ENCODE measurements at places on chromosomes 4 and X.
A peak's percentile ranks its signal among the peaks of the same experiment; 100 is the strongest.

GRCh38 chr4:87932718-87933141 lies 42.8 kb upstream of the SPP1 start:
- DNase-seq: no peak

GRCh38 chr4:66949419-66949818 lies 595.9 kb downstream of the CENPC start:
- no peak for DNase-seq

DNA sequence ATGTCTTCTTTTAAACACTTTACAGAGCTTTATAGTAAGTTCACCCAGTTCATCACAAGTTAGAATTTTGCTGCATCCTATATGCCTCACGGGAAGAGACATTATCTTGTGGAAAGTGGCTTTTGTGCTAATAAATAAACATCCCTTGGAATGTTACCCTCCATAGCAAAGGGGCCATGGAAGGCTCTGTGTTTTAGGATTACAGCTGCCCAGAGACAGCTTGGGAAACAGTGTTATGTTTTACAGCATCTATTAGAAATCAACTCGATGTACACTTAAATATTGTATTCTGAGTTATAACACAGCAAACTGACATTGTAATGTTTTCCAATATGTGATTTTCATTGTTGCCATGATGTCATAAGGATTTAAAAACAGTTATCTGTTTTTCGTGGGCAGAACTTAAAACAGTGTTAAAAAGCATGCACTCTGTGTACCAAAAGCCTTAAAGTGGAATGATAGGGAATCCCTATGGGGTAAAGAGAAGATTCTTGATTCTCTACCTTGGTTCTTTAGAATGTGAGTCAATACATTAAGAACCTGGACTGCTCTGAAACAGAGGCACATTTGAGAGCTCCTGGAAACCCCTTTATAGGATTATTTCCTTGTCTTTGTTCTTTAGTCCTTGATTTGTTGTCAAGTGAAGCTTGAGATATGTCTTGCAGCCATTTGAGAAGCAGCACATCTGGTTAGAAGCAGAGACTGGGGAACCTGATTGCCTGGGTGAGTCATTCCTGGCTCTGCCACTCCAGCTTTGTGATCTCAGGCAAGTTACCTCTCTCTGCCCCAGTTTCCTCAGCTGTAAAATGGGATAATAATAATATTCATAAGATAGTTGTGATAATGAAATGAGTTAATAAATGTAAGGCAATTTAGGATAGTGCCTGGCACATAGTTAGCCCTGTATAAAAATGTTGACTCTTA lies 41.6 kb downstream of the ARHGAP10 start:
- DNase-seq: no peak

DNA sequence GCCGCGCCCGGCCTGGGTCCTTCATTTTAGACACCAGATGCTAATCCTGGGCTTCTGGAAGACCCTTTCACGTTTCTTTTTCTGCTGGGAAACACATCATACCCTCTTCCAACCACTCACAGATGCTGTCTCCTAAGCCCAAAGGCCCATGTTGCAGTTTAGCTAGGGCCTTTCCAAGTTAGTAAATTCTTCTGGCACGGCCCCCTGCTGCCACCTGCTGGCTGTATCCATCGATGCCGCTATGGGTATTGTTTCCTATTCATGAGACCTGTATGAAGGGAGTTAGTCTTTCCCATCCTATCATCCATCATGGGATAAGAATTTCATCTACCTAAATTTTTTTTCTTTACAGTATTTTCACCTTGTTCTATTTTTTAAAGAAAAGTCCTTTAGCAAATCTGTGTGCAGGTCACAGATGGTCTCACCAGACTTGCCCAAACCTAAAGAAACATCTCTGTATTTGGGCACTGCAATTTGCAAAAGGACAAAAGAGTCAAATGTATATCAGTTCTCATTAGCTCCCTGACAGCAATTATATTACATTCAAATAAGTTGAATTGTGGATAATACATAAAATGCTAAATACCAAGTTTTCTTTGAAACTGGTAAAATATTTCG lies 37.8 kb upstream of the SLC9A7 start:
- DNase-seq: peak; percentile 50

- no peak for DNase-seq
Measured at GRCh38 chr4:3417448-3417847, 24.3 kb upstream of the HGFAC start.

DNA sequence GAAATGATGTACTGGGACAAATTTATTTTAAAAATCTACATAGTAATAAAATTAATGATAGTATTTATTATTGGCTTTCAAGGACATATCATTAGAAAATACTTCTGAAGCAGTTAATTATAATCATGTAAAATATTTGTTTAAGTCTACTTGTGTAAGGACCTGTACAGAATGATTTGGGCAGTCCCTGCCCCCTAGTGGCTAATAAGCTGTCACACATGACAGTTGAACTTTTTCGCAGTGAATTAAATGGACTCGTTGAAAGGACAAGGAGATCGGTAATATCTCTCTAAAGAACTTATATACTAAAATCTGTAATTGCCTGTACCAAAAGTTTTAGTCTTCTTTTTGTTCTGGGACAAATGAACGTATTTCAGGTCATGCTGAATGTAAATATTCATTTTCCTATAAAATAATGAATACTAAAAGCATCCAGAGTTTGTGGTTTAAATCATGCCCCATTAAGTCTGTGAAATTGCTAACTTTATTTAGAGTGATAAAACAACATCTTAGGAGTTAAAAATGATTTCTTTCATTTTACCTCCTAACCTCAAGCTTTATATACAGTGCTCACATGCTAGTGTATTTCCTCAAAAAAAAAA lies 13.6 kb downstream of the EXOC1 start:
- DNase-seq: no peak

DNA sequence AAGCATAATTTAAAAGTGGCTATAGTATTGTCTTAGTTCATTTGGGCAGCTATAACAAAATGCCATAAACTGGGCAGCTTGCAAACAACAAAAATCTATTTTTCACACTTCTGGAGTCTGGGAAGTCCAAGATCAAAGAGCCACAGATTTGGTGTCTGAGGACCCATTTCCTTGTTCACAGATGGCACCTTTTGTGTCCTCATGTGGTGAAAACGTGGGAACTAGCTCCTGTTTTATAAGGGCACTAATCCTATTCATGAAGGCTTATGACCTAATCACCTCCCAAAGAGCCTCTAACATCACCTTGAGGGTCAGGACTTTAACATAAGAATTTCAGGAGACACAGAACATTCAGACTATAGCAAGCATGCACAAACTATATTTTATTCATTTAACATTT lies 126.5 kb upstream of the WDFY3 start:
- no peak for DNase-seq

GRCh38 chr4:28167411-28167810 lies 1306.8 kb downstream of the STIM2 start:
- no peak for DNase-seq

DNA sequence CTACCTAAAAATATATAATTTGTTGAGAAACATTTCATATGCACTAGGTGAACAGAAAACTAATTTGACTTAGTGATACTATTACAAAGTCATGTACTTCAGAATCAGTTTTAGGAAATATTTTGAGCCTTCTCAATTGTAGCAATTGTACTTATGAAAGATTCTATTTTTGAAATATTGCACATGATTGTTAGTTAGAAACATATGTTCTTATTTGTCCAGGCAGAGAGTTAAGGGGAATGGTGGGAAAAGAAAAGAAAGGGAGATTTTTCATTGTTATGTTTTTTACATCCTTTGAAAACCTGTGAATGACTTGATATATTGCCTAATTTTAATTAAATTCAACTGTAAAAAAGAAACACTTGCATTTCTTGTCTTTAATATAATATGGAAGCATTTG lies 66.0 kb downstream of the GLRB start:
- no peak for DNase-seq

DNA sequence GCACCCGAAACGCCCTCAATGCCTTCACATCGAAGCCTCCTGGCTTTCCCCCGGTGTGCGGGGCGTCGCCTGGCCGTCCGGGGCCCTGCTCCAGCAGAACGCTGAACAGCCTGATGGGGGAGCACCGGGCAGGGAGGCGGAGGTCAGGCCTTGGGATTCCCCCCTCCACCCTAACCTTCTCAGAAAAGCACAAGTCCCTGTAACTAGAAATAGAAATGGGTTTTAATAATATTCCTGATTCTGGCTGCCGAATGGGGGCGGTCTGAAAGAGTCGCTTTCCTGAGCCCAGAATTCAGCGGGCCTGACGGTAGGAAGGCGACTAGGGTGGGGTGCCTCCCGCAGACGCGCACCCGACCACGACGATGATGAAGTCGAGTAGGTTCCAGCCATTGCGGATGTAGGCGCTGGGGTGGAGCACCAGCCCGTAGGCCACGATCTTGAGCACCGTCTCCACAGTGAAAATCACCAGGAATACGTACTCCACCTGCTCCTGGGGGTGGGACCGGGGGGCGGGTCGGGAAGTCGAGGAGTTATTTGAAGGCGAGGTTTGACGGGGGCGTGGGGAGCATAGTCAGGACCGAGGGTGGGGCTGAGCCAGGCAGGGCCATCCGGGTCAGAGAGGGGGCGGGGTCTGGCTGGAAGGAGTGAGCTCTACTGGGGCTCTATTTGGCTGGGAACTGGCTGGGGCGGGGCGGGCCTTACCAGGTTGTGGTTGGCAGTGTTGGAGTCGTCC lies 2.5 kb downstream of the CACNA1F start:
- DNase-seq: peak; percentile 74

- no peak for DNase-seq
Measured at GRCh38 chr4:126658411-126658810, 974.3 kb upstream of the INTU start.

DNA sequence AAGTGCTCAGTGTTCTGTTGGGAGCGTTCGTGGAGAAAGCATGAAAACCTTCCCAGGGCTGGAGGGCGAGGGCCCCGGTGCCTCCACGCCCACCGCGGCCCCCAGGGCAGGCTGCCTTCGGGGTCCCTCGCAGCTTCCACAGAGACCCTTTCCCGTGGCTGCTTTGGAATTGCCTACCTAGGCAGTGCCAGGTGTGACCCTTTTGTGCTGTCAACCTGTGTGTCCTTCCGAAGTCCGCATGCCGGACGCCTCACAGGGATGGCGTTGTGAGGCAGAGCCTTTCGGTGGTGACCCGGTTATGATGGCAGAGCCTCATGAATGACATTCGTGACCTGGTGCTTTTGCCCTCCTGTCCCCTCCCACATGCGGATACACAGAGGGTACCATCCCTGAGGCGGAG lies 17.4 kb downstream of the TMEM175 start:
- no peak for DNase-seq

GRCh38 chr4:59341506-59341905 lies 1858.6 kb upstream of the ADGRL3 start:
- no peak for DNase-seq

- DNase-seq: no peak
Measured at GRCh38 chr4:25405453-25405852, 28.4 kb downstream of the ANAPC4 start.

GRCh38 chrX:113124693-113125092 lies 284.1 kb upstream of the AMOT start:
- no peak for DNase-seq

- DNase-seq: no peak
Measured at GRCh38 chrX:14027511-14028019, 2.1 kb downstream of the GEMIN8 start.

GRCh38 chr4:158993891-158994290 lies 109.0 kb upstream of the RAPGEF2 start:
- no peak for DNase-seq

DNA sequence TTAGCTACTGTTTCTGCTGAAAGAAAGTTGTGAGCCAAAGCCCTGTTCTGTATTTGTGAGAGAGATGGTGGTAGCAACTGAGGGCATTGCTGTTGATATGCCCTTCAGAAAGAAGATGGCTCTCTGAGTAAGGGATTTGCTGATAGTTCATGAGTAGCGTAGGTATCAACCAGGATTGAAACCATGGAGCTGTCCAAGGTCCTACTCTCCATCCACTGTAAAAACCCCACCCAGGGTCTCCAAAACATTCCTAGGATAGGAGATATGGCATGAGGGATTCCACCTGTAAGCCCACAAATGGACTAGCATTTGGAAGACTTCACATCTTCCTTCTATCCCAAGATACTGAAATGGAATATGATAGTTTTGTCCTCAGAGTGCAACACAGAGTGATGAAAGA lies 277.1 kb upstream of the PRKX start:
- no peak for DNase-seq

DNA sequence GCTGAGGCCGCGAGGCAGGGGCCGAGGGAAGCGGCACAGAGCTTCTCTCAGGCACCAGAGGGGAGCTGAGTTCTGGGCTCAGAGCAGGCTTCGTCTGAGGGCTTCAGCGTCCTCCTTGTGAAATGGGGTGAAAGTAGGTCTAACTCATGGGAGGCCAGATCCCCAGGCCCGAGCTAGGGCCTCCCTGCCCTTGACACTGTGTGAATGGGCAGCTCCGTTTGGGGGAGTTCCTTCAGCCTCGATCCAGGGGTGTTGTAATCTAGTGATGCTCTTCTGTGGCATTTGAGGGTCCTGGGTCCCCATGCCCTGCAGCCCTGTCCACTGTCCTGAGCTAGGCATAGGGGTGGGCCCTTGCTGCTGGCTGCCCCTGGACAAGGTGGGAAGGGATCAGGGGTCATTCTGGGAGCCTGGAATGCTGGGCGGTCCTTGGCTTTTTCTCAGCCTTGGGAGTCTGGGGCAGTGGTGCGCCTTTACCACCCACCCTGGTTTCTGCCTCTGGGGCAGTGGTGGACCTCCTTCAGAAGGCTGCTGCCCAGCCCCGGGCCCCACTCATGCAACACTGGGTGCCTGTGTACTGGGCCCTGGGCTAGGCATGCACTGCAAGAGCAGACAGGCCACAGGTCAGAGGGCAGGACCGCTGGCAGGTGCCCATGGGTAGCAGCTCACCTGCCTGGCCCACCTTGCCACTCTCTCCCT lies 4.1 kb downstream of the SH3BP2 start:
- DNase-seq: no peak

DNA sequence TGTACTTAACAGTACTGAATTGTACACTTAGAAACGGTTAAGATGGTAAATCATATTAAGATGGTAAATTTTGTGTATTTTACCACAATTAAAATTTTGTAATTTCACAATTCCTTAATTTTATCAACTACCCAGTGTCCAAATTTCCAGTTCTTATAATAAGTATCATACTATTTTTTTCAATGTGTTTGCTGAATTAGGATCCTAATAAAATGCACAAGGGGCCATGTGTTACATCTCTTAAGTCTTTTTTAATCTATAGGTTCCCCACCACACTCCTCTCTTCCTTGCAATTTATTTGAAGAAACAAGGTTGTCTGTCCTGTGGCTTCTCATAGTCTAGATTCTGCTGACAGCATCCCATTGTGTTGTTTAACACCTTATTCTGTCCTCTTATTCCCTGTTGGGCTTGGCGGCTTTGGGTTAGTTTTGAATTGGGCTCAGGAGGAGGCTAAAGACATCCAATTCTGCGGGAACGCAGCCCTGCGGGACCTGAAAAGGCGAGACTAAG lies 533 bp upstream of the SYAP1 start:
- DNase-seq: no peak

All from stimulated activated effector memory CD8-positive, alpha-beta T cell treated with anti-CD3 and anti-CD28 coated beads, Interleukin-12 subunit alpha, Interleukin-12 subunit beta, amount 100 ng/mL, for 72 hours (primary cell).